NCI-H1105 (cell line): ENCODE measurements at places on chromosomes 11 and 22.

GRCh38 chr11:2685566-2686359 is 14.0 kb downstream of the KCNQ1OT1 start:
- DNase-seq: no peak

DNA sequence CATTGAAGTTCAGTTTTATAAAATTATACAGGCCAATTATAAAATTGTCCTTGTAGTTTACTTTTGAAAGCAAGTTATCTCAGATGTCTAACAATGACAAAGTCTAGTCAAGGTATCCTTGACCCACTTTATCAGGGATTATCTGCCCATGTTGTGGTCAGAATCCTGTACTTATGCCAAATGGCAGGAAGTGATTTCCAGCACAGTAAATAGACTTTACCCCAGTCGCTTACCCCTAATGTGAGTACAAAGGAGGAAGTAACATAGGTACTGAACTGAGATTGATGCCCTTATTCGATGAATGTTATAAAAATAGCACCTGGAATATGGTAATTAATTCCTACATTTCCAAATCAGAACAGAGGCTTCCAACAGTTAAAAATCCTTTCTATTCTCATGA is 355.7 kb downstream of the CNTN5 start:
- no peak for DNase-seq

- DNase-seq: no peak
Observed at GRCh38 chr11:19861171-19861570, 148.5 kb downstream of the NAV2 start.

DNA sequence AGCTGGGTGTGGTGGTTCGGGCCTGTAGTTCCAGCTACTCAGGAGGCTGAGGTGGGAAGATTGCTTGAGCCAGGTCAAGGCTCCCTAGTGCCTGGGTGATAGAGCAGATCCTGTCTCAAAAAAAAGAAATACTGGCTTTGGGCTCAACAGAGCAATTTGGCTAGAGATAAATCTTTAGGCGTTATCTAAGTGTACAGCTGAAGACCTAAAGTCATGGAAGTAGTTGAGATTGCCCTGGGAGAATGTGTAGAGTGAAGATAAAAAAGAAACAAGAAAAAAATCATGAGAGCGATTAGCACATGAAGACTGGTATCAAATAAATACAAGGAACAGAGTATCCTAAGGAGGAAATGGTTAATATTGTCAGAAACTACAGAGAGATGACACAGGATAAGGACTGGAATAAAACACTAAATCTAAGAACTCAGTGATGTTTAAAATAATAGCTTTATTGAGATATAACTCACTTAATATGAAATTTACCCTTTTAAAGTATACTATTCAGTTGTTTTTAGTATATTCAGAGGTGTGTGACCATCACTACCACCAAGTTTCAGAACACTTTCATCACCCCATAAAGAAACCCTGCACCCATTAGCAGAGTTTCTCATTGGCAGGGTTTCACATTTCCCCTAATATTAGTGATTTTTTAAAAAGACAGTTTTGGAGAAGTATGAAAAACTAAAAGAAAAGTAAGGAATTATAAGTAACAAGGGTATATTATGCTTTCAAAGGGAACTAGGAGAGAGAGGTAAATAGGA is 20.7 kb downstream of the PIK3C2A start:
- no peak for DNase-seq

DNA sequence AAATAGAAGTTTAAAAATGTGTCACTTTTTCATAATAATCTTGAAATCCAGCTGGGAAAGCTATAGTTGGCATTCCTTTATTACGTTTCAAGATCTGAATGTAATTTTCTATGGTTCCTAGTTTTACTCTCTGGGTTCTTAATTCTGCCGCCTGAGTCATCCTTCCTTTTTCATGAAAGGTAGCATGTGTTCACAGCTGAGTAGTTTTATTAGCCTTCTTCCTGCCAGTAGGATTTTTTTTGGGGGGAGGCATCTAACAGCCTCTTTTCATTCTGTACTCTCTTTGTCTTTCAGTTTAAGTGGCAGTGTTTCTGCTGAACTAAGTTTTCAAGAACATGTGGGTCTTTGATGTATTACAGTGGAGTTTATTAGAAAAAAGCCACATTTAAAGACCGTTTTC is 36.5 kb downstream of the OR2AG2 start:
- DNase-seq: no peak

GRCh38 chr11:58222721-58223120 is 6.0 kb downstream of the OR10Q1 start:
- DNase-seq: no peak

DNA sequence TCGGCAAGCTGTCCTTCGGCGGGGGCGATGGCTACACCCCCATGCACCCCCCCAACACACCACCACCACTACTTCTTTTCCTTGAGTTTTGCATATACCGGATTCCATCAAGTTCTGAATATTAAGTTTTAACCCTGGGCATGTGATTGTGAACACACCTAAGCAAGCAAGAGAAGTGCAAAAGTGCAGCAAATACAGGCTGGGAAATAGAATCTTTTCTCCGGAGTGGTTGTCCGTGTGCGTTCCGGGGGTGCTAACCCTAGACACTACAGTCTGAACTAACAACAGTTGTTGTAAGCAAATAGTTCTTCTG is 574 bp downstream of the PRSS23 start:
- no peak for DNase-seq

DNA sequence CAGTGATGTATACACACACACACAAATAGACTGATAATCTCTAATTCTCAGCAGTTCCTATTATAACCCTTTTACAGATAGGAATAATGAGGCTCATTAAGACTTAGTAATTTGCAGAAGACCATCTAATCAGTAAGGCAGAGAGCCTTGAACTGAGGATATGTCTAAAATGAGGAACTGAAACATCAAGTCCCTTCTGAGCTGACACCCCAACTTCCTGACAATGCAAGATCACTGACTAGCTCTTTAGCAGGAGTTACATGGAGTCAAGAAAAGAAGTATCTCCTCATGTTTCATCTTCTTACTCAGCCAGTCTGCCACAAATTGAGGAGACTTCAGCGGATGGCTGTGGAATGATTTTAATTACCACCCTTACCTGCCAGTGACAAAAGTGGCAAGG is 193.0 kb downstream of the MSANTD4 start:
- DNase-seq: no peak

- DNase-seq: no peak
Observed at GRCh38 chr11:117759305-117759704, 37.7 kb downstream of the DSCAML1 start.

GRCh38 chr11:76049511-76049910 is 156.8 kb downstream of the WNT11 start:
- no peak for DNase-seq

GRCh38 chr11:120398132-120398531 is 61.9 kb downstream of the ARHGEF12 start:
- no peak for DNase-seq

DNA sequence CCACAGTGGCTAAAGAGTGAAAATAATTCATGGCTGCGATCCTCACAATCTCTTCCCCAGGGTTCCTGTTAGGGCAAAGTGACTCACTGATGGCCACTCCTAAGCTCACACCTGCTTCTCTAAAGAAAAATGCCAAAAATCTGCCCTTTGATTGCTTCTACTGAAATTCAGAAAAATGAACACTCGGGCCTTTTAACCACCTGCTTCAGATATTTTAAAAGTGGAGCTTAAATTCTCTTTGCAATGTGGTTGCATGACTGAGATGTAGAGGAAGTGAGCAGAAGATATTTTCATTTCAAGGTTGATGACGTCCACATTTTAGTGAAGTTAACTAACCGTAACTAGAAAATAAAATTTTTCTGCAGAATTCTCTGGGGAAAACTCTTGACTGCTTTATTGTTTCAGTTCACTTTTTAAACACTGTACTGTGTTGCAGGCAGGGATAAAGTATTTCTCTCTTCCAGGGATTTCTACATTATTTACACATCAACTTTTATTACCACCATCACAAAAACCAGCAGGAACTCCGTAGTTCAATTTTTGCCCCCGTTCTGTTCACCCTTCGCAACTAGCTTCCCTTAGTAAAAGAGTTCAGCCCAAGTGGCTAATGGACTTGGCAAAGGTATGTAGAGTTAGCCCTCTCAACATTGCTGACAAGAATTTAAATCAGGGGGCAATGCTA is 8.5 kb downstream of the RAB30 start:
- DNase-seq: no peak

GRCh38 chr11:78282821-78283220 is 94.1 kb downstream of the USP35 start:
- DNase-seq: no peak

- DNase-seq: no peak
Observed at GRCh38 chr22:36942556-36942955, 29.1 kb downstream of the CSF2RB start.

DNA sequence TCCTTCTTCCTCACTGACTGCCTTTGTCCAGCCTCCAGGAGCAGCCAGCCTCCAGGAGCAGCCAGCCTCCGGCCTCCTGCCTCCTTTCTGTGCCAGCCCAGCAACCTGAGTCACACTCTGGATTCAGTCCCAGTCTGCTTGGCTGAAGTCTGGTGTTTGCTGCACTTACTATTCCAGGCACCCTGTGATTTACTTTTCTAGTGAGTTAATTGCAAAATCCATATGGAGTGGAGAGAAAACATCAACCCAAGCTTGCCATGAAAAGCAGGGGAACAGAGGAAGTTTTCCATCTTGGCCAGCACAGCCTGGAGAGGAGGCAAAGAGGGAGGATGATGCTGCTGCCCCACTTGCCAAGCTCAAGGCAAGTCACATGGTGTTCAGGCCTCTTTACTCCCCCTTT is 400.5 kb downstream of the TENM4 start:
- DNase-seq: no peak

- no peak for DNase-seq
Observed at GRCh38 chr22:19619144-19620009, 94.9 kb upstream of the SEPTIN5 start.

GRCh38 chr11:111829185-111829968 is 42.0 kb downstream of the ALG9 start:
- no peak for DNase-seq

DNA sequence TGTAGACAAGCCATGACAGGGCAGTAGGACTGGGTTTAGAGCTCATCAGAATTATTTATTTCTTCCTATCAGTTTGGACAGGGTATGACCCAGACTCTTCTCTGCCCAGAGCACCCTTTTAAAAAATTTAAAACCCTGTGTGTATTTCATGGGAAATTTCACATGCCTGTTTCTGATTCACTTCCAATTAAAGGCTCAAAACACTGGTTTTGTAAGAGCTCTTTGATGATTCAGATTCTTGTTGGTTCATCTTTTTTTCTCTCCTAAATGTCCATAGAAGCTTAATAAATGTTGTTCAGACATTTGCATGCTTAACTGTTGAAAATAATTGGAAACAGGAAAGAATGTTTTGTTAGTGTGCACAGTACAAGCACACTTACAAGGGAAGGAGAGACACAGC is 13.8 kb downstream of the FLI1 start:
- no peak for DNase-seq

GRCh38 chr11:3101921-3102640 is 44.9 kb upstream of the CARS1 start:
- no peak for DNase-seq

DNA sequence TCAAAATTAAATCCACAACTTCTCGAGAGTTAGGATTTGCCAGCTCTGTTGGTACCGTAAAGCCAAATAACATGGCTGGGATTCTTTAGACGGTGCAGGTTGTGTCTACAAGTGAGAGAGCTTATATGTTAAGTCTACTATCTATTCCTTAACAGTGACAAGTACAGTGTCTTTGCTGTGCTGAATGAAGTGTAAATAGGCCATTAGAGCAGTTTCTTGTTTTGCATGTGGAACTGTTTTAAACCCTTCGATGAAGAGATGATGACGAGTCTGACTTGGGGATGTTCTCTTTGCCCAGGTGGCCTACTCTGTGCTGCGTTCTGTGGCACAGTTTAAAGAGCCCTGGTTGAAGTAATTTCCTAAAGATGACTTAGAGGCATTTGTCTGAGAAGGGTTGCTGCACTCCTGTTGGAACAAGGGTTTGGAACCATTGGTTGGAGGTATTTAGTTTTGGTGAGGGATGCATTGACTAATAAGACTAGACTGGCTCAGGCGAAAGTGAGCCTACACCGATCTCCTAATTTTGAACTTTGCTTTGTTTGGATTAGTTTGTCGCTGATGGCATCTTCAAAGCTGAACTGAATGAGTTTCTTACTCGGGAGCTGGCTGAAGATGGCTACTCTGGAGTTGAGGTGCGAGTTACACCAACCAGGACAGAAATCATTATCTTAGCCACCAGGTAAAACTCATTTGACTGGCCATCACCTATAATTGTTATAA is 988 bp downstream of the RPS3 start:
- DNase-seq: no peak

DNA sequence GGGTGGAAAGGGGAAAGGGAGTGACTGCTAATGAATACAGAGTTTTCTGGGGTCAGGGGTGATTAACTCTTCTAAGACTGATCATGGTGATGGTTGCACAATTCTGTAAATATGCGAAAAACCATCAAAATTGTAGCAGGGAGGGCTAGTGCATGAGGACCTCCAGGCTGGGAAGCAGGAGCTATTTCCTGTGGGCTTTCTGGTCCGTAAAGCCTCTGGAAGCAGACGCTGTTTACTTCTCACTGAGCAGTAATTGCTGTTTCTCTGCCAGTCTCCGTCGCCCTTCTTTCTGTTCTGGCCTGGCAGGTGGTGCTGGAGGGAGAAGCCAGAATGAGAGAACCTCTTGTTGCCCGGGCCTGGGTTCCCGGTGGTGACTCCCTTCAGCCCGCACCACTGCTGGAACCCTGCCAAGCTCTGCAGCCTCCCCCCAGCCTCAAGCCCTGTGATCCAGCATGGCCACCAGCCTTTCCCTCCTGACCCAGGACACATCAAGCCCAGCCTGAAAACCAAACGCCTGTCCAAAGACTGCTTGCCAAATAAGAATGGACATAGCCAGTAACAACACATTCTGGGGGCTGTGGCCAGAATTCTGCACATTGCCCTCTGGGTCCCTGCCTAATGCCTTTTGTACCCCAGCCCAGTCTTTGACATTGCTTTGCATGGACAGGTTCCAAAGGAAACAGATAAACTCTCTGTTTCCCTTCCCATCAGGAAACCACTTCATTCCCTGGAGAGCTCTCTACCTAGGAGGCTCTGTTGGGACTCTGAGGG is 201.0 kb upstream of the NAV2 start:
- peak; percentile 78 for DNase-seq

- no peak for DNase-seq
Observed at GRCh38 chr22:30047364-30047738, 32.9 kb upstream of the HORMAD2 start.

DNA sequence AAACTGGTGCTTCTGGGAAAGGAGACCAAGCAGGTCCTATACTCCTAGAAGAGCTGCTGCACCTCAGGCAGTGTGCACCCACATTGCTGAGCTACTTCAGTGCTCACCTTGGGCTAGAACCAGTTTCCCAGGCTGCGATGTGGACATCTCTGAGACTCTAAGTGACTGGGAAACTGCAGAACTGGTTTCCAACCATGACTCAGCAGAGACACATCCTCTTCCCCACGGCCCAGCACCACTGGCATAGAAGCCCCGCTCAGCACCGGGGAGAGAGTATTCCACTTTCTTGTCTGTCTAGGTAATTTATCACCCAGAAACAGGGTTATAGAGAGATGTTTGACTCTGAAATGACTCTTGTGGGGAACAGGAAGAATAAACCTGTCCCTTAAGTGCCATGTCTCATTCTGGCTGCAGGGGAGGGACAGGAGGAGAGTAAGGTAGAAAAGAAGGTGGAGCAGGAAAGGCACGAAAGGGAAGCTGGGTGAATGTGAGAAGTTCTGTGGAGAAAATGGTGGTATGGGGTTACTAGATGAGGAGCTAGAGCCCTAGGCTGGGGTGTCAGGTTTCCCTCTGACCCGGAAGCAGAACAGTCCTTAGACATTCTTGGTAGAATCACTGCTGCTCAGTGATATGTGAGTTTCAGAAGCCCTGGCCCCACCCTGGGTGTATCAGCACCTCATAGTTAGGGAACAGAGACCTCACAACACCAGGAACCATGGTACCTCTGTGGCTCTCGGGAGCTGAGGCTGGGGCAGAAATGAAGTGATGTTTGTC is 340.4 kb upstream of the NCAM1 start:
- no peak for DNase-seq
